ENCODE measurements at places on chromosomes 12 and 14. TPM values are rescaled to one million over a fixed set of nuclear protein-coding genes. Genes with fewer than 3 reads are reported as not detected.
A peak's percentile ranks its signal among the peaks of the same experiment; 100 is the strongest.

The GALNT9 gene
- total RNA-seq: not detected

The GDF3 gene
- total RNA-seq: not detected

The SFSWAP gene
- total RNA-seq: 82.8 TPM

The NGDN gene
- total RNA-seq: 72.7 TPM

The ZNF891 gene
- total RNA-seq: 1.4 TPM

The ENDOU gene
- 1.8 TPM for total RNA-seq

DNA sequence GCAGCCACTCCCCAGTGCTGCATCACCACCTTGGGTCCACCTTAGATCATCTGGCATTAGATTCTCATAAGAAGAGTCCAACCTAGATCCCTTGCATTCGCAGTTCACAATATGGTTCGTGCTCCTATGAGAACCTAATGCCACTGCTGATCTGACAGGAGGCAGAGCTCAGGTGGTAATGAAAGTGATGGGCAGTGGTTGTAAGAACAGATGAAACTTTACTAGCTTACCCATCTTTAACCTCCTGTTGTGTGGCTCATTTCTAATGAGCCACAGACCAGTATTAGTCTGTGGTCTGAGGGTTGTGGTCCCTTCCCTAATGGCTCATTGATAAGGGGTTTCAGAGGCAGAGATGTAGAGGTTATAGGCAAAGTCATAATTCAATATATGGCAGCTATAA, 615.9 kb upstream of the MIS18BP1 start:
- no peak overlapping the region for H3K27ac ChIP-seq
- no peaks in the 10 kb centered on the region for H3K4me1 ChIP-seq
- H3K27me3 ChIP-seq: no peaks in the 10 kb centered on the region

- H3K27ac ChIP-seq: no peak overlapping the region
- no peak overlapping the region for H3K4me3 ChIP-seq
Observed at GRCh38 chr12:41683023-41683422, 461.7 kb downstream of the GXYLT1 start.

DNA sequence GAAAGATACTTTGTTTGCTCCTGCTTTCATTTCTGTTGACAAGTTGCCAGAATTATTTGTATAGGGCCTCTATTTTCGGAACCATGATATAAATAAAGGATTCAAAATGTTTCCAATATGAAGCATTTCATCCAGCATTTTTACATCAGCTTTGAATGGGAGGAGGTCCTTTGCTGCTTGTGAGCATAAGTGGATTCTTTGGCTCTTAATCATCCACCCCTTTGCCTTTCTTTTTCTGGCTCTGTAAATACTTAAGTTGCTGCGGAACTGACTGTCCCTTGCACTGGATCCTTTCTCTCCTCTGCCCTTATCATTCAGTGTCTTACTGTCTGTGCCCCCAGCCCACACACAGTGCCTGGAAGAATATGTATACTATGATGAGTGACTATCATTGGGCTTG, 357.3 kb upstream of the RGS6 start:
- H3K27me3 ChIP-seq: no peaks in the 10 kb centered on the region
- DNase-seq: no peak
- no peaks in the 10 kb centered on the region for H3K36me3 ChIP-seq
- H3K4me3 ChIP-seq: no peak overlapping the region
- peaks cover 33% of the 10 kb centered on the region for H3K4me1 ChIP-seq
- no peak overlapping the region for H3K27ac ChIP-seq

DNA sequence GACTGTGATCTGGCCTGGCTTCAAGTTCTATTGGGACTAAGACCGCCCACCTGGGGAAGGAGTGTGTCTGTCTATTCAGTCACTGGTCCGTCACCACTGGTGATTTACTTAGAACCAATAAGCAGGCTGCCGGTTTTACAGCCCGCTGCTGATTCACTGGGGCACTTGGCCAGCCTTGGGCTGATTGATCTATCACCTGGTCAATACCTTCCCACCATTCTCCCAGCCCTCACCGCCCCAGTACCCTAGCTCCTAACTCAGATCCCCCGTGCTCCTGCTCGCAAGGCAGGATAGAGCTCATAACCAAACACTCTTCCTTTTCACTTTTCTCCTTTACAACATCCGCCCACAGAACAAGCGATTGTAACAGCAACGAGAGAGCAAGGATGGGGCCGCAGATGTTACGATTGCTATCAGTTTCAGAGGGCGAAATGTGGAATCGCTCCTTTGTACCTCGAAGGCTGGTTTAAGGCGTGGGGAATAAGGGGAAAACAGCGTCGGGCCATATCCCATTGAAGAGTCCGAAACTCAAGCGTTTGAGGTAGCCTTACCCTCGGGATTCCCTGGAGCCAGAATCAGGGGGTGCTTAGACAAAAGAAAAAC, 672 bp downstream of the RDH11 start:
- peaks cover 32% of the 10 kb centered on the region for H3K36me3 ChIP-seq
- H3K27me3 ChIP-seq: no peaks in the 10 kb centered on the region
- peak; percentile 80 for DNase-seq
- H3K4me3 ChIP-seq: peak overlapping the region; percentile 83
- H3K27ac ChIP-seq: peak overlapping the region; percentile 89
- H3K4me1 ChIP-seq: no peaks in the 10 kb centered on the region

GRCh38 chr14:22569106-22569736, 19.8 kb downstream of the DAD1 start:
- peaks cover 7% of the 10 kb centered on the region for H3K36me3 ChIP-seq
- no peak overlapping the region for H3K4me3 ChIP-seq
- no peak for DNase-seq
- H3K27ac ChIP-seq: peak overlapping the region; percentile 91

- no peaks in the 10 kb centered on the region for H3K27me3 ChIP-seq
- peak; percentile 2 for DNase-seq
- no peaks in the 10 kb centered on the region for H3K4me1 ChIP-seq
- no peaks in the 10 kb centered on the region for H3K36me3 ChIP-seq
Observed at GRCh38 chr14:40983604-40984003, 623.1 kb upstream of the LRFN5 start.

DNA sequence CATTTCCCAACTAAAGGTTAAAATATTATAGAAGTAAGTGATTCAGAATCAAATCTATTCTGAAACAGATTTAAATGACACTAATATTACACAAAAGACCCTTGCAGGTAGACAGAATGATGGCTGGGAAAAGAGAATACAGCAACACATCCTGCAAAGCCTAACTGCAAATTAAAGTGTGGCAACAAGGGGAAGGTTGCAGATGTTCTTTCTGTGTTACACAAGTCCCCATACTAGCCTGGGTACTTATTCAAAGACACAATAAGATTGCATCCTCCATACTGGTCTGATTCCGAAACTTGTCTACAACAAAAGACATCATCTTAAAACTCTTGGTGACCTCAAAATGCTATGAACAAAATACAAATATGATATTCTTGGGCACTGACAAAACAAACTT, 50.5 kb downstream of the R3HDM2 start:
- H3K27ac ChIP-seq: no peak overlapping the region
- no peak overlapping the region for H3K4me3 ChIP-seq
- H3K27me3 ChIP-seq: no peaks in the 10 kb centered on the region
- H3K36me3 ChIP-seq: peaks cover 17% of the 10 kb centered on the region
- DNase-seq: no peak

DNA sequence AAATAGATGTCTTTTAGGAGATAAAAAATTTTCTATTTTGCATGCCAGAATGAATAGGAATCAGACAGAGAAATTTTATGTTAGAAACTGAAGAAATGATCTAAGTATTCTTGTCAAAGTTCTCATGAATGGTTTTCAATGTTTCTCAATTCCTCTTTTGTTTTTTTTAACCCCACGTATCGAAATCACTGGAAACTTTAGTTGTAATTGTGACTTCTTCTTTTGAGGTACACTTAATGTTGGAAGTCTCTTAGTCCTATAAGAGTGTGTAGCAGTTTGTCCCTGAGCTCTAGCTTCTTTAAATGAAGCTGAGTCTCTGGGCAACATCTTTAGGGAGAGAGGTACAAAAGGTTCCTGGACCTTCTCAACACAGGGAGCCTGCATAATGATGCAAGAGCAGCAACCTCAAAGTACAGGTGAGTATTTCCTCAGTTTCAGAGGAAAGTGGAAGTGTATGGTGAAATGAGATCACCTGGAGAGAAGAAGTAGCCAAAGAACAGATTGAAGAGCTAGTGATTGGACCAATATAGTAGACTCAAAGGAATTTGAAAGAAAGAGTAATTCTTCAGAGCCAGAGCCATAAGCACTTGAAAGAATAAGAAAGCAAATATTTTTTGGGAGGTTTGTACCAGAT, at the start of gene CLEC6A:
CLEC6A (plus strand) TSS at position 236 of the 634 bp plus-strand sequence; CDS start at position 386, 150 bp downstream.
- H3K4me1 ChIP-seq: no peaks in the 10 kb centered on the region
- H3K27ac ChIP-seq: no peak within 1 kb of the TSS
- H3K27me3 ChIP-seq: no peaks in the 10 kb centered on the region
- H3K4me3 ChIP-seq: no peak within 1 kb of the TSS

All from stomach (tissue), 19 donors.